ENCODE measurements at places on chromosomes 7 and 10.

GRCh38 chr10:22501413-22501812 is 156.1 kb downstream of the SPAG6 start:
- no peak for DNase-seq

DNA sequence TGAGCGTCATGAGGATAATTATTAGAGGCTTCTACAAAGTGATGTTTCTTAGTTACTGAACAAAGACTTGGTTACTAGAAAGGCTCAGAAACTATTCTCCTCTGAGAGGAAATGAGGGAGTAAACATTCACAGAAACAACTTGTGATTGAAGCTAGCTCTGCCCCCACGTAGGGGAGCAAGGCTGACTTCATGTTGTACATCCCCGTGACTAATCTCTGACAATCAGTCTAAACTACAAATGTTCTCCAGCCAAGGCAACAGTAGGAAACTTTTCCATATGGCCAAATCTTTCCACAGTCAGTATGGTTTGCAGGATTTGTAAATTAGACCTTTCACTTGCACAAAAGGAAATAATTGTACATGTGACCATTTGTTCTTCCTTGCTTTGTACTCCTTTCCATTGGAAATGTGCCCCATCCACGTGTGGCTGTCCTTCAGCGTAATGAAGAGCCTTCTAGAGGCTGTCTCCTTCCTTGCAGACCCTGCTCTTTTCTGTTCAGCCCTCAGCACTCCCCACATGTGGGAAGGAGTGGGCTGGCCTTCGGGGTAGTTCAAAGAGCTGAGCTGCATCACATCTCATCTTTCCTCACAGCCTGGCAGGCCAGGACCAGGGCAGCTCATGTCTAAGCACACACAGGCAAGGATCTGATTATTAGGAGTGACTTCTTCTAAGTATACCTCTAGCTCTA is 93.5 kb downstream of the PCGF5 start:
- no peak for DNase-seq

DNA sequence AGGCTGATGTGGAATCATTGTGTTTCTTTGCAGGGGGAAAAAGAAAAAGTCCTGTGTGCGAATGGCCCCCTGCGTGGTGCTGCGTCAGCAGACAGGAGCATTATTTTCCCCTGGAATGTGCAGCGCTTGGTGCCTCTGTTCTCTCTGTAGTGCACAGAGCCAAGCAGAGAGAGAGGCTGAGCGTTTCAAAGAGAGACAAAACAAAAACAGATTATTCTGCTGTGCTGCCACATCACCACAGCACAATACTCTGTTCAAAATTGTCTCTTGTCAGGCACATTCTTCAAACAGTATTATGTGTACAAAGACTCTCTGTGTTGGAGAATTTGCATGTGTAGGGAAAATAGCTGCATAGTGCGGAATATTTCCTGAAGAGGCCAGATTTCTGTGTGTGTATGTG is 609.0 kb downstream of the SDK1 start:
- no peak for DNase-seq

GRCh38 chr10:52353960-52354394 is 39.9 kb downstream of the DKK1 start:
- no peak for DNase-seq

GRCh38 chr7:122673951-122674350 is 25.0 kb downstream of the RNF133 start:
- no peak for DNase-seq
